ENCODE measurements at places on chromosomes 5 and 9.

GRCh38 chr5:160774666-160775315 lies 77.2 kb downstream of the ATP10B start:
- no peak for DNase-seq

- DNase-seq, result no peak
These were observed 47.1 kb downstream of the LIX1 start for GRCh38 chr5:97095318-97095732.

GRCh38 chr5:7970816-7971215 lies 101.9 kb downstream of the MTRR start:
- no peak for DNase-seq

GRCh38 chr9:77885104-77885672 lies 146.4 kb downstream of the GNAQ start:
- DNase-seq, result no peak

DNA sequence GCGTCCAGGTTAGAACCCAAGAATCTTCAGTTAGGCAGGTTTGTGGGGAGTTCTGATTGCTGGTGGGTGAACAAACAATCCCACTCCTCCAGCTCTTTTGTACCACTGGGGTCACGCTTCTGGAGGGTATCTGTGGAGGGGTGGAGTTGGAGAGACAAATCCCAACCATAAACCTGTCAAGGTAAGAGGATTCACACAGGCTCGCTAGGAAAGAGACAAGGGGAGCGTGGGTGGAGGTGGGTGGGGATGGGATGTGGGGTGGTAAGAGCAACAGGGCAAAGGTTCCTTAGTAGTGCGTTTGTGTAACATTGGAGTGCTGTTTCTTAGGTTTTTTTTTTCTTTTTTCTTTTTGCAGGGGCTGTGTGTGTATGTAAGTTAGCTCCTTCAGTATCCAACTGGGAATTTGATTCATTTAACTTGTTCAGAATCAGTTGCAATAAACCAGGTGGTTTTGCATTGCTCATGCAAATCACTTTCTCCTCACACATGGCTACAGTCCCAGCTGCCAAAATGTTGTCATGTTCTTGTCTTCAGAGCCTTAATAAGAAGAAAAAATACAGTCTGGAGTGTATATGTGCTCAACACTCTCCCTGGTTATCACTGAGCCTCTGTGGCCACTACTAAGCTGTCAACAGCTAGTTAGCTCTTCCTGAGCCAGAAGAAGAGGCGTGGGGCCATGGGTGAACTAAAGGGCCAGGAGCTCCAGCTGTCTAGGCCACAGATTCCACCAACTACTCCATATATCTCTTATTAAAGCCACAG lies 164.0 kb upstream of the RAD23B start:
- DNase-seq, result no peak

DNA sequence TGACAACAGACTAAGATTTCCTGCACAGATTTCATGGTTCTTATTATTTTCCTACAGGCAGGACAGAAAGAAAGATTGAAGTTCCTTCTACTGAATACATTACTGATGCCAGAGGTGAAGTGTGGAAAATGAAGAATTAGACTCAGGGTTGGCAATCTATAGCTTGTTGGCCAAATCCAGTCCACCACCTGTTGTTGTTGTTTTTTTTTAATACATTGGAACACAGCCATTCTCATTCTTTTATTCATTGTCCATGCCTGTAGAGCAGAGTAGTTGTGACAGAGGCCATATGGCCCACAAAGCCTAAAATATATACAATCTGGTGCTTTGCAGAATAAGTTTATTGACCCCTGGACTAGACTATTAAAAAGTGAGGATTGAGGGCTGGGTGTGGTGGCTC lies 5.8 kb upstream of the PLPPR1 start:
- DNase-seq, result no peak

- no peak for DNase-seq
These were observed 223.0 kb upstream of the NUDT12 start for GRCh38 chr5:103785569-103785968.

DNA sequence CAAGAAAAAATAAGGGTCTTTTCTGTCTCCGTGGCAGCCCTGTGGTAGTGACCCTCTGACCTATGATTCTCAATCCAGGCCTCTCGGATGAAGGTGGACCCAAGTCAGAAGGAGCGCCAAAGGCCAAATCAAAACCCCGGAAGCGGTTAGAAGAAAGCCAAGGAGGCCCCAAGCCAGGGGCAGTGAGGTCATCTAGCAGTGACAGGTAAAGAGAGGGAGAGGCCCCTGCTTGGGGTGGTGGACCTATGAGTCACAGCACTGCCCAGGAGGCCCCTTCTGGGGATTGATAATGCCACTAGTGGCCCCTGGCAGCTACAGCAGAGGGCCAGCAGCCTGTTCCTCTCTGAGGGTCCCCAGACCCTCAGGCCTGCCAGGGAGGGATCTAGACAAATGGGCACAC lies 6.4 kb upstream of the SLC2A8 start:
- no peak for DNase-seq

- DNase-seq, result no peak
These were observed 97.4 kb upstream of the ALDH1A1 start for GRCh38 chr9:73050065-73050816.

GRCh38 chr5:158970569-158971014 lies 129.1 kb downstream of the EBF1 start:
- DNase-seq, result no peak

GRCh38 chr9:104969116-104969515 lies 41.2 kb upstream of the ABCA1 start:
- DNase-seq, result no peak

DNA sequence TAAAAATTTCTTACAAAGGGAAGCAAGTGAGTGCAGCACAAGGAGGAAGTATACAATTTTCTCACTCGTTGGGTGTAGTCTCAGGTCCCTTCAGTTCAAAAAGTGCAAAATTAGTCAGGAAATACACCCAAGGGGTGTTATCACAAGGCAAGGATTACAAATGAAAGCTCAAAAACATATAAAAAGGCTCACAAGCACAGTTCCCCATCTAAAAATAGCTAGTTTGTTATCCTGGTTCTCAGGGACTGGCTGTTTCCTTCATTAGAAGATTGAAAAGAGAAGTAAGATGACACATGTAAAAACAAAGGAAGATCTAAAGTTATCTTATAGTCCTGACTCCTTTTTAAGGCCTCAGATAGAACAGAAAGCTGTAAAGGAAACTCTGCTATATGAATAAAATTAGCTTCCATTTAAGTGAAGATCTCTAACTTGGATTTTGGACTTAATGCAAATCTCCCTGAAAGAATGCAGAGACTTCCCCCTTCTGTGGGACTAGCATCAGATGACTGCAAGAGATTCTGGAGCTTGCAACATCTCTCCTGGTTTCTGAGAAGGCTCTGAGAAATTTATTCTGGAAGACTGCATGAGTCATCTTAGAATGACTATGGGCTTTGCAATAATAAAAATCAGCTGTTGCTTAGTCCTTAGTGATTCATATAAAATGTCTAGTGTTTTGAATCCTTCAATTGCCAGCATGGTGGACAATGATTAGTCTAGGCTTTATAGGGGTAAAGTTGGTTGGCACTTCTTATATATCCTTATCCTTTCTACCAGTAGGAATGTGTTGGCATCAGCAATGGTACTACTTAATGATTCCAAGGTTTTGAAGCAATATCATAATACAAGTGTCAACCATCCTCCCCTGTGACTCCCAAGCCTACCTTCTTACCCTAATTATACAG lies 25.4 kb downstream of the DAB2 start:
- no peak for DNase-seq

DNA sequence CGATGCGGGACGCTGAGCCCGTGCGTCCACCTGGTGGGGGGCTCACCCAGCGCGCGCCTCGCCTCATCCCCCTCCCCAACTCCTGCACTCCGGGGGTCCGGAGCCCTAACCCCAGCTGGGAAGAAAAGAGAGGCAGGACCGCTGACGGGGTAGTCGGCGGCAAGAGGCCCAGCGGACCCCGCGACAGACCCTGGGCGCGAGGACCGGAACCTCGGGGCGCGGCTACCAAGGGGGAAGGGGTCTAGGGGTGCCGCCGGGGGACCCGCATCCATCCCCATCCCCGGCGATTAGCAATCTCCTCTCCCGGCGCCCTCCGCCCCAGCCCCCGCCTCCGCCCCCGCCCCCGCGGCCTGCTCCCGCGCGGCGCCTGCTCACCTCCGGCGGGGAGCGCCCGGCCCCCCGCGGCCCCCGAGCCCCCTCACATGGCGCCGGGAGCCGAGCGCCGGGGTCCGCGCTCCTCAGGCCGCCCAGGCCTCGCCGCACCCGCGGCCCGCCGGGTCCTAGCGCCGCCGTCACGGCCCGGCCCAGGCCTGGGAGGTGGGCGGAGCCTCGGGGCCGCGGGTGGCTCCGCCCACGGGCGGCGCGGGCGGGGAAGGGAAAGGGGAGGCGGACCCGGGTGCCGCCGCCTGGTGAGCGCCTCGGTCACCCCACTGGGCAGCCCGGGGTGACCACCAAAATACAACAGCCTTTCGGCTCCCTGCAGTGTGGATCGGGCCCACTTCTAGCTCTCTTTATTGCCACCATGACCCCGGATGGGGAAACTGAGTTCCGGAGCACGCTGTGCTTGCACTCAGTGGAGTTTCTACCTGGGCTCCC lies at the start of gene ST6GALNAC6:
ST6GALNAC6 (minus strand) TSS at position 476 of the 816 bp plus-strand sequence. CDS start 1,622 bp downstream, outside the sequence.
- peak; percentile 52 for DNase-seq

- no peak for DNase-seq
These were observed 172.8 kb downstream of the TLE4 start for GRCh38 chr9:79744521-79744920.

GRCh38 chr9:82421498-82421897 lies 432.9 kb downstream of the SPATA31D1 start:
- no peak for DNase-seq

GRCh38 chr5:180639741-180640610 lies 9.4 kb downstream of the FLT4 start:
- no peak for DNase-seq

- no peak for DNase-seq
These were observed 285.3 kb downstream of the NR3C1 start for GRCh38 chr5:143118222-143118621.

DNA sequence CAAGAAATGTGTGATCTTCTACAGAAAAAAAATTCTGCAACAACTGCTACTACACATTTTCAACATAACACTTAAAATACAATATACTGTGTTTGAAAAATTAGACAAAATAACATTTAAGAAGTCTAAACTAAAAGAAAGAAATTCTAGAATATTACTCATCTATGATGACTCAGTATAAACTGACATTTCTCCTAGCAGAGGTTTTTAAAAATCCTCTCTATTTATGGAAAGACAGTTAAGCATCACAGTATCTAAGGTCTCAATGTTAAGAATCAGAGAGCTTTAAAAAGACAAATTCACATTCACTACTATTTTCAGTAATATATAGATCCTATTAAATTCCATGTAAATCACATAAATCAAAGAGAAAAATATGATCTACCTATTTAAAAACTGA lies 61.3 kb downstream of the NR2F1-AS1 start:
- no peak for DNase-seq

- no peak for DNase-seq
These were observed 9.3 kb downstream of the SLC25A48 start for GRCh38 chr5:135843571-135844337.

Measured in activated CD4-positive, CD25-positive, alpha-beta regulatory T cell (primary cell).